Activated CD4-positive, alpha-beta T cell treated with anti-CD3 and anti-CD28 coated beads for 4 hours (primary cell): ENCODE measurements at places on chromosomes 5 and 9.

DNA sequence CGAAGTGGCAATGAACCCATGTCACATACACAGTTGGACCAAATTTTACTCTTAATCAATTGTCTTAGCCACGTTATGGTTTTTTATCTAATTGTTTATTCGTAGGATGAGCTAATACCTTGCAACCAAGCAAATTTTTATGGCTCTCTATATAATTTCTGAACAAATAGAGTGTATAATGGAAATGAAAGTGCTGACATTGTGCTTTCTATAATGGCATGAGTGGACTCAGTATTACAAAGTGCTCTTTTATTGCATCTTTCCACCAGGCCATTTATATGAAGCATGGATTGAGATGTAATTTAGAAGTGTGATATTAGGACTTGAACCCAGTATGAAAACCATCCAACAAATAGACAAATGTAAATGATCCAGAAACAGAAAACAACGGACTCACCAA lies 1096.0 kb downstream of the DTWD2 start:
- DNase-seq = no peak

DNA sequence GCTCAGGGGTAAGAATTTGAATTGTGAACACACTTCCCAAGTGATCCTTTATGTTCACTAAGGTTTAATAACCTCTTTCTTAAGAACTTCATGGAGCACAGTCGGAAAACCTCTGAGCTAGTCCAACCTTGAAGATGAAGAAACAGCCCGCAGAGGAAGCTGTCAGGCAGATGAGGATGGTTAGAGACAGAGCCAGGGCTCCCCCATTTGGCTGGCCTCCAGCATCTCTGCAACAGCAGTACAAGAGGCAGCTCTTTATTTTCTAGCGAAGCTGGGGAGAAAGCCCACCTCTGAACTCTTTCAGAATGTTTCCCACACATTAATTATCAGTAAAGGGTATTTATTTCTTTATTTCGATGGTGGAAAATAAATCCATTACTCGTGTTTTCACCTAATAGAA lies 350.8 kb downstream of the DMRT2 start:
- no peak for DNase-seq

DNA sequence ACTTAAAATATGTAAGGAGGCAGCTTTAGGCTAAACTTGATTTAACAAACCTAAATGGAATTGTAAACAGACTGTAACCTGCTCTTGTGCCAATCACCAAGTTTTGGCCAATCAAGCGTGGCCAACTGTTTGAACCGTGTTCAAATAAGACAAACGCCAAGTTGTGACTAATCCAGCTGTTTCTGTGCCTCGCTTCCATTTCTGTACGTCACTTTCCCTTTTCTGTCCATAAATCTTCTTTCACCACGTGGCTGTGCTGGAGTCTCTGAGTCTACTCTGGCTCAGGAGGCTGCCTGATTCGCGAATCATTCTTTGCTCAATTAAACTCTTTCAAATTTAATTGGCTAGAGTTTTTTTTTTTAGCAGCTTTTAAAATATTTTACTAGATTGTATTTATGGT lies 71.3 kb downstream of the LIX1 start:
- no peak for DNase-seq

- no peak for DNase-seq
Measured at GRCh38 chr9:72924154-72924790, 28.6 kb downstream of the ALDH1A1 start.

- DNase-seq = no peak
Measured at GRCh38 chr9:27622693-27623340, 49.5 kb upstream of the C9orf72 start.

GRCh38 chr5:142281008-142281367 lies 43.8 kb downstream of the SPRY4 start:
- DNase-seq = no peak

- DNase-seq = no peak
Measured at GRCh38 chr5:65924366-65925043, 1.9 kb upstream of the ERBIN start.

GRCh38 chr5:111224561-111225345 lies 569 bp downstream of the CAMK4 start:
- peak; percentile 19 for DNase-seq

DNA sequence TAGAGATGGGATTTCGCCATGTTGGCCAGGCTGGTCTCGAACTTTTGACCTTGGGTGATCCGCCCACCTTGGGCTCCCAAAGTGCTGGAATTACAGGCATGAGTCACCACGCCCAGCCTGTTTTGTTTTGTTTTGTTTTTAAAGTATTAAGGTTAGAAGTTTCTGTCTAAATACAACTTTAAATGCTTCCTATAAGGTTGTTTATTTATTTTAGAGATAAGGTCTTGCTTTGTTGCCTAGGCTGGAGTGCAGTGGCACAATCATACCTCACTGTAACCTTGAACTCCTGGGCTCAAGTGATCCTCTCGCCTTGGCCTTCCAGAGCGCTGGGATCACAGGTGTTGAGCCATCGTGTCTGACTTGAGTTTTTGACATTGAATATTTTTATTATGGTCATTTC lies 11.4 kb downstream of the MRRF start:
- no peak for DNase-seq

GRCh38 chr5:140236891-140237598 lies 62.1 kb downstream of the CYSTM1 start:
- DNase-seq = no peak

GRCh38 chr9:78325846-78326360 lies 29.0 kb downstream of the PSAT1 start:
- DNase-seq = no peak

- DNase-seq = no peak
Measured at GRCh38 chr9:85653153-85653552, 88.6 kb downstream of the AGTPBP1 start.

- DNase-seq = no peak
Measured at GRCh38 chr5:97095318-97095732, 47.1 kb downstream of the LIX1 start.

DNA sequence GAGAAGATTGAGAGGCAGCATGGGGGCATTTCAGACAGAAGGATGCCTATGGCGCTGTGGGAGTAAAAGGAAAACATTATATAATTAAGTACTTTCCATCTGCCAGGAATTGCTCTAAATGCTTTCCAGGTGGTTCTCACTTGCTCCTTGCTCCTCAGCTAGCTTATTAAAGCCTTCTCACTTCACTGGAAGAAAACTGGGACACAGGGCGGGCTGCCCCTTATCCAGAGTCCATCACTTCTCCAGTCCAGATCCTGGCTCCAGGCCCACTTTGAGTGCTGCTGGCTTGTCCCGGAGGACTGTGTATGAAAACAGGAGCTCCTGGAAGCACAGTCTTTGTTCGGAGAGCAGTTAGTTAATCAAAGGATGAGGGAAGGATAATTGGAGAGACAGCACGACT lies 409.9 kb upstream of the ADAMTS16 start:
- DNase-seq = no peak

GRCh38 chr9:72440992-72441847 lies 76.2 kb upstream of the ZFAND5 start:
- no peak for DNase-seq

DNA sequence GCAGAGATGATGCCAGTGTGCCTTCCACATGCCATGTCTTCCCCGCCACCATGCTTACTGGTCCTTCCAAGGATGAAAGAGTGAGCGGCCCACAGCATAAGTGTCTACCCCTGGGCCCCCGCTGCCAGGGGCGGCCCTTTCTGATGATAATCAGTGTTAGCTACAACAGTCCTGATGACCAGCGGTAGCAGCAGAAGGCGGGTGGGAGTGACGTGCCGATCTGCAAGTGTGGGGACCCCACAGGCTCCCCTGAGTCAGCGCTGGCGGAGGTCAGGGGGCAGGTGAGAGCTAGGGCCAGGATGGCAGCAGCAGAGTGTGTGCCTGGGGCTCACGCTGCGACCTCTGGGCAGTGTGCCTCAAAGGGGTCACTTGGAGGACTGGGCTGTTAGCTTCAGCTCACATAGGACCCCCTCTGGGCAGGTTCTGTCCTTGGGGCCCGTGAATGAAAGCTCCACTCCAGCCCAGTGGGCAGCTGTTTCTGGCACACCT lies 80.4 kb downstream of the HMCN2 start:
- DNase-seq = no peak
